ENCODE measurements at places on chromosomes 6 and 20.
A peak's percentile ranks its signal among the peaks of the same experiment; 100 is the strongest.

- DNase-seq = no peak
These were observed 95.0 kb downstream of the SNX5 start for GRCh38 chr20:17873410-17874270.

DNA sequence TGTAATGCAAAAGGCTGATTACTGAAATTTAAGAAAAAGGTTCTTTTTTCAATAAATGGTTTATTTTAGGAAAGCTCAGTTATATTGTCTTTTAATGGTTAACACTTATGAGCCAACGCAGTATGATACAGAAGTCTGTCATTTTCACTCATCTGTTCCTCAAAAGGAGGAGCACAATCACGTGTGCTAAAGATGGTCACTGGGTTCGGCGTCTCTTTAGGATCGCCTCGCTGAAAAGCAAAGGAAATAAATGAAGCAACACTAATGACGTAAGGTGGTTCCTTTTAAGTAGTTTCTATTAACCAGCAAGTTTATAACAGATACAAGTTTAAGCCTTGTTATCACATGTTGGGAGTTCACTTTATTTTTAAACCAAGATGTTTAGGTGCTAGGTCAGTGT is 125.7 kb downstream of the MAP3K4 start:
- DNase-seq = no peak

DNA sequence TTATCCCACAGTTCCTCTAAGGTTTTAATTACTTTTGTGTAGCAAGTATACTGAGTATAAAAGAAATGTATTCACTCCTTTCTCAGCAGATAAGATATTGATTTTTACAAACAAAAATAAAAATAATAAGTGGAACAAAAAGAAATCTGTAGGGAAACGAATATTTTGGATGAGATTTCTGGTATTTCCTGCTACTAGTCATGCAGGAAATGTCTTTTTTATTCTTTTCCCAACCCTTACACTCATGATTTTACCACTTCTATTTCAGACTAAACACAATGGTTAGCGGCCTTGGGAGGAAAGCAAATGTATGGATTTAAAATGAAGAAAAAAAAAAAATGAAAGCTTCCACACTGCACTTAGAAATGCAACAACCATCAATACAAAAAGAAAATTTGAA is 580.5 kb upstream of the MARCKS start:
- DNase-seq = no peak

GRCh38 chr20:5749952-5750779 is at the start of gene SHLD1:
TSS of gene SHLD1 (plus strand) at chr20:5750401. CDS start at chr20:5772866, 22,465 bp downstream.
- DNase-seq = peak; percentile 77

DNA sequence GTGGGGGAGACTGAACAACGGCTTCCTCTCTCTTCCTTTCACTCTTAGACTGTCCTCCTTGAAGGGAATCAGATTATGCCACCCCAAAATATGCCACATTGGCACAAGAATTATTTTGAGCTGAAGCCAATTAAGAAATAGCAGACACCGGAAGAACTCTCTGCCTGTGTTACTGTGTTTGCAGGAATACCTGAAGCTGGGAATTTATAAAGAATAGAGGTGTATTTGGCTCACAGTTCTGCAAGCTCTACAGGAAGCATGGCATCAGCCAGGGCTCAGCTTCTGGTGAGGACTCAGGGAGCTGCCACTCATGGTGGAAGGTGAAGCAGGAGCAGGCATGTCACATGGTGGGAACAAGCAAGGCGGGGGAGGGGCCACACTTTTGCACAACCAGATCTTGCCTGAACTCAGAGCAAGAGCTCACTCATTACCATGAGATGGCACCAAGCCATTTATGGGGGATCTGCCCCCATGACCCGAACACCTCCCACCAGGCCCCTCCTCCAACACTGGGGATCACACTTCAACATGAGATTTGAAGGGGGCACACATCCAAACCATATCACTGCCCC is 46.0 kb downstream of the PCNA start:
- no peak for DNase-seq

DNA sequence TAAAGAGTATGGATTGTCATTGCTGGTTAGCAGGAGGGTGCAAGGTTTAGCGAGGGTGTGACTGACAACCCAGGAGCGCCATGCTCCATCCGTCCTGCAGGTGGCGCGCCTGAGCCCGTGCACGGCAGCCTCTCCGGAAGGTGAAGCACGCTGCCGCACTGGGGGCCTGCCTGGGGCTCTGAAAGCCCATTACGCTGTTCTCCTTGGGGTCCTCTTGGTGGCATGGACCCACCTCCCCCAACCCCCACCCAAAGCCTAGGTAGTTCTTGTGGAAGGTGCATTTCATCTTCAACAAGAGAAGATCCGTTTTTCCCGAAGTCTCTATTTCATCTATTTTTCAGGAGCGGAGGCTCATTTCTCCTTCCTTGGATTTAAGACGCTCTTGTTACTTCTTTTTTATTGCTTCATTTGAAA is 197.4 kb upstream of the KCNG1 start:
- DNase-seq = peak; percentile 17

DNA sequence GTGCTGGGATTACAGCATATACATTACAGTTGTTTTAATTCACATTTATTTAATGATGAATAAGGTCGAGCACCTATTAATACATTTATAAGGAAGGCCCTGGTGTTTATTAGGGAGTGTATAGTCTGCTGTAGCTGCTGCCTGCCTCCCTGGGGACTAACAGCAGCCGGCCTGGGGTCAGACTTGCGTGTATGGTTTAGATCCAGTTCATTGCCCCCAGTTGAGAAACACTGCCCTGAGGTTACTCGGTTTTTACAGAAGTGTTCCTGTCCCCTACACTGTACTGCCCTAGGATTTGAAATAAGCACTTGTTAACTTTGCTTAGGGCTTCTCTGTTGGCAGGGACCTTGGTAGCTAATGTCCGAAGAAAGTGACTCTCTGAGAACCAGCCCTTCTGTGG is 4.0 kb downstream of the TTPAL start:
- no peak for DNase-seq

GRCh38 chr20:38143646-38144554 is 21.2 kb downstream of the TGM2 start:
- no peak for DNase-seq

- DNase-seq = no peak
These were observed 45.9 kb downstream of the TFAP2B start for GRCh38 chr6:50864601-50865000.

DNA sequence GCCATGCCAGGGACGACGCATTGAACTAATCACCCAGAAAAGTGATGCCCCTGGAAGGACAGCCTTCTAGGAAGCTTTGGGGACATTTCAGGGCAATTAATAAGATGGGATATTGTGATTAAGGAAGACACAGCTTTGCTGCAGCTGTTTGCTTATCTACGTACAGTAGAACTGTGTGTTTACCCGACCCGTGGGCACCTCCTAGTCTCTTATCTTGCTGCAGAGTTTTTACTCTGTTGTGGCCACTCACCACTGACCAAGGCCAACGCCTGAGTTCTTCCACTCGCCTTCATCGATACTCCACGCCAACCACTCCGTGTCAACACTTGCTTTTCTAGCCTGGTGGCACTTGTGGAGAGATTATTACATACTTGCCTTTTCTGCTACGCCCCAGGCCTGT is 105.9 kb upstream of the MLN start:
- DNase-seq = no peak

DNA sequence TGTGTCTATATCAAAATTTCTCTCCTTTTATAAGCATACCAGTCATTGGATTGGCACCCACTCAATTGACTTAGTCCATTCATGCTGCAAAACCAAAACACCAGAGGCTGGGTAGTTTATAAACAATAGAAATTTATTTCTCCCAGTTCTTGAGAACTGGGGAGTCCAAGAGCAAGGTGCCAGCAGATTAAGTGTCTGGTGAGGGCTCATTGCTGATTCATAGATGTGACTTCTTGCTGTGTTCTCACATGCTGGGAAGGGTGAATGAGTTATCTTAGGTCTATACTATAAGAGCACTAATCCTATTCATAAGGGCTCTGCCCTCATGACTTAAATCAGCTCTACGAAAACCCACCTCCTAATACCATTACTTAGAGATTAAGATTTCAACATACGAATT is 501.4 kb downstream of the EPM2A start:
- DNase-seq = no peak

GRCh38 chr6:39342692-39343395 is 20.3 kb upstream of the KCNK16 start:
- DNase-seq = no peak

GRCh38 chr20:50496773-50497385 is 13.3 kb upstream of the PTPN1 start:
- no peak for DNase-seq

- DNase-seq = no peak
These were observed 119.9 kb upstream of the TRAF3IP2 start for GRCh38 chr6:111725446-111726112.
